Gastrocnemius medialis (tissue), 4 donors: ENCODE measurements at places on chromosomes 1 and 21.
A peak's percentile ranks its signal among the peaks of the same experiment; 100 is the strongest.

DNA sequence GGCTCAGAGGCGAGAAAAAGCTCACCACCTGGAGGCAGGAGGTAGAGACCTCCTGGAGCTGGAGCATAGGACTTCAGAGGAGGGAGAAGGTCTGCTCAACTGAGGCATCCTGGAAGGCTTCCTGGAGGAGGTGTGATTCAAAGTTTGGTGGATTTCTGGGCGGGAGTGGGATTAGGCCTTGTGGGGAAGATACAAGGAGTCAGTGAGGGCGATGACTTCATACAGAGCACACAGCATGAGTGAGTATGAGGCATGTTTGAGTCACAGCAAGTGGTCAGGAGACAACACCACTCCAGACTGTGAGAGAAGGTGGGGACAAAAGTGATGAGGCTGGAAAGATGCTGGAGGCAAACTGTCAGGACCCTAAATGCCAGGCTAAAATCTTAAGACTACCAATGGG is 77.6 kb downstream of the MATN1 start:
- no peak for DNase-seq

DNA sequence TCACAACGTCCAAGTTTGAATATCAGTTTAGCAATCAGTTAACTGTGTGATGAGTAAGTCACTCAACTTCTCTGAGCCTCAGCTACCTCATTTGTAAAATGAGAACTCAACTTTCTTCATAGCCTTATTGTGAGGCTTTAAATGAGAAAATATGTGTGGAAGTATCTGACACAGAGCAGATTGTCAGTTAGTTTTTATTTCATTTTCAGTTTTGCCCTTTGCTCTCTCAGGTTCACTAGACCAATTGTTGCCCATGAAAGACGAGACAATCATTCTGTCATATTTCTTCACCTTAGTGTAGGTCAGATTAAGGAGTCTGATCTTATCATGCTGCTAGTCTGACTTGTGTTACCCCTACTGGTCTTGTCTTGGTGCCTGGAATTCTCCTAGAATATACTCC is 232.8 kb upstream of the PTBP2 start:
- no peak for DNase-seq

DNA sequence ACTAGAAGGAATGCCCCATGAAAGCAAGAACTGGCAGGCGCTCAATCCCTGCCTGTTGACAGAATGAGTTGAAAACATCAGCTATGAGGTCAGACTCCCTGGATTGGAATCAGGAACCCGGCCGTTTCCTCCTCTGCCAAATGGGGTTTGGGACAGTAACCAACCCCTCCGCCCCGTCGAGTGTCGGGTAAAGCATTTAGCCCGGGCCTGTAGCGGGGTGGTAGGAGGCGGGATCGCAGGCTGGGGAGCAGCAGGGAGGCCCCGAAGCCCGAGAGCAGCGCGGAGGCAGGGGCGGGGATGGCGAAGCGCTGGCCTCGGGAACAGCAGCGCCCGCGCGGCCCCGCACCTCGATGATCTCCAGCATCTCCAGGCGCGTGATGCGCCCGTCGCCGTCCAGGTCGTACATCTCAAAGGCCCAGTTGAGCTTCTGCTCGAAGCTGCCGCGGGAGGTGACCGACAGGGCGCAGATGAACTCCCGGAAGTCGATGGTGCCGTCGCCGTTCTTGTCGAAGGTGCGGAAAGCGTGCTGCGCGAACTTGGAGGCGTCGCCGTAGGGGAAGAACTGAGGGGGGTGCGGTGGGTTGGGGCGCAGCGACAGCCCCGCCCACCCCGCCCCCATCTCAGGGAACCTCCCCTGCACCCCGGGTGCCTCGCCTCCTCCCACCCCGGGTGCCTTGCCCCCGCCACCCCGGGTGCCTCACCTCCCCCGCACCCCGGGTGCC is 7.5 kb downstream of the HPCAL4 start:
- DNase-seq, result no peak

DNA sequence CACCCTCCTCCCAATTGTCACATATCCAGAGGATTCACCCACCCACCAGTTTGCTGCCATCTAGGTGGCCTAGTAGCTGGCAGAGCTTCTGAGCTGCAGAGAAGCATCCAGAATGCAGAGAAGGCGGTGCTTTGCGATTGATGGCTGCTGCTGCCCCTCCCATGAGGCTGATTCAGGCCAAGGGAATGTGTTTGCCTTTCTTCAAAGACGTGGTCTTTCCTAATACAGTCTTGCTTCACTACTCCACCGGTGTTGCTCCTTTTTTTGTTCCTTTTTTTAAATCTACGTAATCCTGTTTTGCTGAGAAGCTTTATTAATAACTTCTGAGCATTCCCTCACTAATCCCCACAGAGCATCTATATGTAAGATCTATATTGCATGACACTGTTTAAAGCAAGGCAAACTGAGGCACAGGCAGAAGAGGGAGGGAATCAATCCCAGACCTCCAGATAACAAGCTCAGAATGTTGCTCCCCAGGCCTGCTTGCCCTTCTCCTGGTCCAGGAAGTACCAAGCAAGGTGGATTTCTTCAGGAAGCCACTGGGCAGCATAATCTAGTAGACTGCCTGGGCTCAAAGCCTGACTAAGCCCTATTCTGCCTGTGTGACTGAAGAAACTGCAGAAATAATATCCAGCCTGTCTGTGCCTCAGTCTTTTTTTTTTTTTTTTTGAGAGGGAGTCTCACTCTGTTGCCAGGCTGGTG is 275.5 kb upstream of the FMN2 start:
- DNase-seq, result no peak

- DNase-seq, result no peak
Observed at GRCh38 chr21:32463889-32464300, 51.4 kb downstream of the EVA1C start.

GRCh38 chr1:167137332-167137781 is 43.5 kb downstream of the STYXL2 start:
- no peak for DNase-seq

DNA sequence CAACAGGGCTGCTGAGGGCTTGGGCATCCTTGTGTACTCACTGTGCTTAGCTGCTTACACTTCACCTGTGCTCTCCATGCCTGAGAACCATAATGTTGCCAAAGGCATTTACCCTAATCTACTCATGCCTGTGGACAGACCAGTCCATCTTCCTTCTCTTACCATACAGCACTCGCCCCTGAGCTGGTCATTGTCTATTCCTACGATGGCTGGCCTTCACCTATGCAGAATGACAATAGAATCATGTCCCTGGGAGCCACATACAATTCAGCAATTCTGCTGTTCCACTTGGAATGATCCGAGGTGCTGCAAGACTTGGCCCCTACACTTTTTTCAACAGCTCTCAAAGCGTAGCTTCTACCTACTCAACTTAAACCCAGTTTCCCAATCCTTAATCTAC is 96.5 kb downstream of the PAPPA2 start:
- DNase-seq, result no peak

- DNase-seq, result no peak
Observed at GRCh38 chr1:72100771-72101170, 181.6 kb downstream of the NEGR1 start.

DNA sequence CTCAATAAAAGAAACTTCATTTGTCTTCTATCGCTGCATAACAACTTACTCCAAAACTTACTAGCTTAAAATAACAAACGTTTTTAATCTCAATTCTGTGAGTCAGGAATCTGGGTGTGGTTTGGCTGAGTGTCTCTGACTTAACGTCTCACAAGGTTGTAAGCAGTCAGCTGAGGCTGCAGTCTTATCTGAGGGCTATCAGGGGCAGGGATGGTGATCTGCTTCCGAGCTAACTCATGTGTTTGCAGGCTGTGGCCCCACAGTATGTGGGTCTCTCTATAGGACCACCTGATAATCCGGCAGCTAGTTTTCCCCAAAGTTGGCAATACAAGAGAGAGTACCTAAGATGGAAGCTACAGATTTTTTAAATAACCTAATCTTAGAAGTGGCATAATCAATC is 234.2 kb upstream of the FGGY start:
- DNase-seq, result peak; percentile 32

- no peak for DNase-seq
Observed at GRCh38 chr1:229271448-229272159, 693 bp downstream of the RAB4A start.

DNA sequence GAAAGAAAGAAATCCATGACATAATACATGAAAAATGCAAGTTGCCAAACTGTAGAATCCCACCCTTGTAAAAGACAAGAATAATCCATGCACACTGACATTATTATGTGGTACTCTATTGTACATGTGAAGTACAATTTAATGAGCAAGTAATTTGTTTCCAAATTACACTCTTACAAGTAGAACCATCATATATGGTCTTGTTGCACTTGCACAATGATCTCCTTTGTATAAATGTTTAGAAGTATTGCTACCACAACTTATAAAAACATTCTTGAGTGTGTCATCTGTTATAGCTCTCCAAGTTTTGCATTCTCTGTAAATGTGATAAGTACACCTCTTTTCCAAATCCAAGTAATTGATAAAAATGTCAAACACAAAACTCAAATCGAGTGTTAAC is 29.1 kb upstream of the ZNF281 start:
- no peak for DNase-seq

- DNase-seq, result no peak
Observed at GRCh38 chr1:192977089-192977706, 82.0 kb downstream of the UCHL5 start.

- no peak for DNase-seq
Observed at GRCh38 chr1:51210055-51210454, 26.0 kb upstream of the RNF11 start.

- no peak for DNase-seq
Observed at GRCh38 chr1:99702221-99702620, 56.3 kb downstream of the PALMD start.

GRCh38 chr1:7476861-7477547 is 294.1 kb upstream of the VAMP3 start:
- DNase-seq, result no peak
